Fibroblast of lung (primary cell): ENCODE measurements at places on chromosomes 7 and 10.

DNA sequence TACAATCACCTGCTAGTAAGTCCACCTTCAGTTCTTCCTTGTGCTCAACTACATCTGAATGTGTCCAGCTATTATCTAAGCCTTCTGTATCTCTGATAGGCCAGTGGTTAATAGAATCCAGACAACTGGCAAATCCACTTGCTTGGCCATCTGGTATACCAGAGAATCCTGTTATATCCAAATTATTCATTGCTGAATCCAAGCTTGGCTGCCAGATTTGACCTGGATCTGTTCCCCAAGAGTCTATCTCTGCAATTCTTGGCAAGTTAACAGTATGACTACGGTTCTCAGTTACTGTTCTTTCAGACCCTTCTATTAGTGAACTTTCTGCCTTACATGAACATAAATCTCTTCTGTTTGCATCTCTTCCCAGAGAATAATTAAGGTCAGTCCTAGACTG is 154.6 kb upstream of the TARP start:
- peak; percentile 11 for DNase-seq

GRCh38 chr7:116218051-116218645 is 7.8 kb downstream of the TES start:
- peak; percentile 99 for DNase-seq

DNA sequence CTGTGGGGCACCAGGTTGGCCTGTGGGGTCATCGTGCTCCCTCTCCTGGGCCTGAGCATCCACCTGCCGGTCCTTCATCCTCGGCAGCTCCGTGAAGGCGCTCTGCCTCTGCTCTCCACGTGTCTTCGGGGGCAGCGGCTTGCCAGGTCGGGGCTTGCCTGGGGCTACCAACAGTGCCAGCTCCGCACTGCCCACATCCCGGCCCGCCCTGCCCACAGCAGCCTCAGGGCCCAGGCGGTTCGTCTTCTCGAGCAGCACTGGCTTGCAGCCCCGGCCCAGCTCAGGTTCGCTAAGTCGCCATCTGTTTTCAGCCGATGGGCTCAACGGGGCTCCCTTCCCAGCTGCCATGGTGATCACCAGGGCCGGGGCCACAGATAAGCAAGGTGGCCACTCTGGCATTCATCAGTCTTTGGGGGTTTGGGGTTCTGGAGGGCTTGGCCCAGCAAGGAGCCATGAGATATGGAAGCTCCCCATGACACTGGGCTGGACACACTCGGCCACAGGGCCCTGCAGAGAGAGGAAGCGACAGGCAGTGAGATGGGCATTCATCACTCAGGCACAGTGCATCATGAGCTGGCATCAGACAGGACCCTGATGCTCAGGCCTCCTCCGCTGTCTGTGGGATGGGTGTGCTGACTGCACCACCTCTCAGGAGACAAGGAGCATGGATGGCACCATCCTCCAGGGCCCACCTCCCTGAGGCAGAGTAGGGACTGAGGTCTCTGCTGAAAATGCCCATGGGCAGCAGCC is 15.5 kb downstream of the ZNF488 start:
- no peak for DNase-seq

GRCh38 chr10:50420196-50420595 is 168.9 kb upstream of the ASAH2 start:
- DNase-seq: no peak

- no peak for DNase-seq
These were observed 204.1 kb downstream of the KCNMA1 start for GRCh38 chr10:77433546-77433945.

DNA sequence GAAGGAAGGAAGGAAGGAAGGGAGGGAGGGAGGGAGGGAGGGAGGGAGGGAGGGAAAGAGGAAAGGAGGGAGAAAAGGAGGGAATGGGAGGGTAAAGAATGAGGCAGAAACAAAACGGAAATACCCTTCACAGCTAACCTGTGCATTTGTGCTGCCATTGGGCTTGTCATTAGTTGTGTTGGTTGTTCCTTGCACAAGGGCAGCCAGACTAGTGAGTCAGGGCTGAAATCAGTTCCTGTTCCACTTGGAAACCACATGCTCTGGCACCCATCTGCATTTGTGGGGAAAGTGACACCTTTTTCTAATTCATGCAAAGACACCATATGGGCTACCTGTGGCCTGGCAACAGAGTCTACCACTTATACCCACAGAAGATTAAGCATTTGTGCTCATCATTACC is 1004.0 kb upstream of the C7orf33 start:
- no peak for DNase-seq

GRCh38 chr10:22713853-22714478 is 412 bp downstream of the PIP4K2A start:
- DNase-seq: peak; percentile 30

DNA sequence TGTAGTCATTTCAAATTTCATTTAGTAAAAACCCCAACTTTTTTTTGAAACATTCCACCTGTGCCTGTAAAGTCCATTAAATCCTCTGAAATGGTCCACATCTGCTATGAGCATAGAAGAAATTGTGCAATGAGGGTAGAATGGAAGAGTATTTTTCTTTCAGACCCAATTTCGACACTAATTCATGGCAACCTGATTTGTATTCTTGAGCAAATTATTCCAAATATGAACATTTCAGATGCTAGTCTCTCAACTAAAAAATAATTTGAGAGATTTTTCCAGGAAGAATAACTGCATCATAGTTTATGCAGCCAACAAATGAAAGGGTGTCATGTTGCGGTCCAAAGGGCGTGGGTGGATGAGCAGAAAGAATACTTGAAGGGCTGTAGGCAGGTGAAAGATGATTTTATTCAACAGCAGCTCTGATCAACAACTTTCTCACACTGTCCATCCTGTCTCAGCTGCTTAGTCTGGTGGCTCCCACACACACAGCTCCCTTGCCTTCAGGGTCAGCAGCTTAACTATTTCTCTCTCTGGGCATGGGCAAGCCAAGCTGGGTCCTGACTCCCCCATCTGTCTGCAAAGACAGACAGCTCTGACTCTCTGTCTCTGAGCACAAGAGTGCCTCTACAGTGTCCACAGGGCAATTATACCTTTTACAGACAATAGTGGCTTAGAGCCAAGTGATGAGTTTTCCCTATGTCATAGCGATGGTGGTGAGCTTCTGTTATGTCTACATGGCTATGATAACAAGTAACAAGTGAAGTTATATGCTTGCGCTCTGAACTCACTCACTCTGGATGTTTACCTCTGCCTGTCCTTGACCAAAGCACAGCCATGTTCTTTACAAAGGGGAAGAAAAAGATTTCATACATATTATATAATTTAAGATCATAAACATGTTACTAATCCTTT is 11.5 kb downstream of the STEAP2 start:
- peak; percentile 83 for DNase-seq

DNA sequence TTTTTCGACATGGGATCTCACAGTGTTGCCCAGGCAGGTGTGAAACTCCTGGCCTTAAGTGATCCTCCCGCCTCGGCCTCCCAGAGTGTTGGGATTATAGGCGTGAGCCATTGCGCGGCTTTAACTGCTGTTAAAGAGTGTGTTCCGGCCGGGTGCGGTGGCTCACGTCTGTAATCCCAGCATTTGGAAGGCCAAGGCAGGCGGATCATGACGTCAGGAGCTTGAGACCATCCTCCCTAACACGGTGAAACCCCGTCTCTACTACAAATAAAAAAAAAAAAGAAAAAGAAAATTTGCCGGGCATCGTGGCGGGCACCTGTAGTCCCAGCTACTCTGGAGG is 1.1 kb downstream of the RABGEF1 start:
- DNase-seq: peak; percentile 44

DNA sequence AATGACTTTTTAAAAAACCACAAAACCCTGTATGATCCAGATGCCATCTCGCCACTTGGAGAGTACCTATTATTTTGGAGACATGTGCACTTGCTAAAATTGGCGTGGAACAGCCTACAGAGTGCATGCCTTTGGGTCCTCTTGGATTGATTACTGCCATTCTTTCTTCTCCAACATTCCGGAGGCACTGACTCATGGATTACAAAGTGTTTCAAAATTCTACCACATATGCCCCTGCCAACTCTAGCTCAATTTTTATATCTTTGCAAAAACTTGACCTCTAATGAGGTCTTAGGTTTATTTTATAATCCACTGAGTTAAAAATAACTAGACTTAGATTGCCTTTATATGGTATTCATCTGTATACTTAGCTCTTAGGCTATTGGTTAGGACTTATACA is 55.8 kb upstream of the KIF5B start:
- DNase-seq: peak; percentile 76

DNA sequence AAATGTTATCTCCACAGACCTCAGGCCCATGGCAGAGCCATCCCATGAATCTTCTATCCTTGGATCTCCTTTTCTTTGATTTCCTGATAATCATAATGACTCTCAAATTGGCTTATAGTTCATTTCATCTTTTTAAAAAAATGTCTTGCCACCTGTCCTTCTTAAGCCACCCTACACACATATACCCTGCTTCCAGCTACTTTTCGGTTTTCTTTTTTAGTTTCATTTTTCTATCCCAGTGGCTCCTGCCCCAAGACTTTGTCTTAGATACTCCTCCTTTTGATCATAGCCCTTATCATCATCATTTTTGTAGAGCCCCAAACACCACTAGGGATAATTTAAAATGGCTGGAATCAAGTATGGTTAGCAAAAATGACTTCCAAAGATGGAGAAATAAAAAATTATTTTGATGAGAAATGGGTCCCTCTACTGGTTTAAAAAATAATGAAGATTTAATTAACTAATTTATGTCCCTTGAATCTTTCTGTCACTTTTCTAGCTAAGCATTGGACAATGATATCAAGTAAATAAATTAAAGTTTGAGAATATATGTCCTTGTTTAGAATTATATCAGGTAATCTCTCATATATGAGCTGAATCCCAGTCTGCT is 277.3 kb upstream of the SEMA3D start:
- DNase-seq: peak; percentile 35

- DNase-seq: no peak
These were observed 165.9 kb upstream of the VIPR2 start for GRCh38 chr7:159310457-159311171.

- no peak for DNase-seq
These were observed 66.0 kb upstream of the ANKRD1 start for GRCh38 chr10:90986870-90987269.

GRCh38 chr7:130063036-130063435 is 7.3 kb upstream of the KLHDC10 start:
- peak; percentile 44 for DNase-seq

DNA sequence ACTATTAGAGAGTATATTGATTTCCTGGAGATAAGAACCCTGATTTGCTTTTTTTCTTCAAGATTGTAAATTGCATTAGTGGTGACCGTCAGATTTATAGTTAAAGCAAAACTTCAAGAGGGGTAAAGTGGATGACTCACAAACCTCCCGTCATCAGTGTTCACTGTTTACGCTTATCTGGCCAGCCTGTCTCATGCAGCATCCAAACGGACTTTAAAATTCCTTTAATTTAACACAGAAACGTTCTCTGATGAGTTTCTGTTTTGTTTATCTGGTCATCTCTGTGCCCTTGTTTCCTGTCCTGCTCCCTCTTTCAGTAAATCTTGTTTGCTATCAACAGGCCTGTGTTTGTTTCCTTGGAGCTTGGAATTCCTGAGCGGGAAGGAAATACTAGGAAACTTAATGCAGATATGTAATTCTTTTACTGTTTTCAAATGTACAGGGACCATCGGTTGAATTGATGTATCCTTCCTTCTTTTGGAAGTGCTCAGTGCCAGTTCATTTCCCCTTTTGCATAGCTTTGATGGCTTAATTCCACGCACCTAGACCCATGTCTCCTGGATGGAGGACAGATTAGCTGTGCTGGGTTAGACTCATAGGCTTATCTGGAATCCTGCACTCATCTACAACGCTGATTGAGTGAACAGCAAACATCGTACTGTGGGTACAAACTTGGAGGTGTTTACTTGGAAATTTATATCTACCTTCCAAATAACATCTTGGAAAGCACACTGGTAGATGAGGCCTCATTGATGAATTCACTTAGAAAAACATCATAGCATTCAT is 21.3 kb downstream of the PTPRE start:
- DNase-seq: peak; percentile 84
